ENCODE measurements at places on chromosomes 13 and 19. TPM values are rescaled to one million over a fixed set of nuclear protein-coding genes. Genes with fewer than 3 reads are reported as not detected.

The ZNF729 gene
- polyA plus RNA-seq, result not detected

DNA sequence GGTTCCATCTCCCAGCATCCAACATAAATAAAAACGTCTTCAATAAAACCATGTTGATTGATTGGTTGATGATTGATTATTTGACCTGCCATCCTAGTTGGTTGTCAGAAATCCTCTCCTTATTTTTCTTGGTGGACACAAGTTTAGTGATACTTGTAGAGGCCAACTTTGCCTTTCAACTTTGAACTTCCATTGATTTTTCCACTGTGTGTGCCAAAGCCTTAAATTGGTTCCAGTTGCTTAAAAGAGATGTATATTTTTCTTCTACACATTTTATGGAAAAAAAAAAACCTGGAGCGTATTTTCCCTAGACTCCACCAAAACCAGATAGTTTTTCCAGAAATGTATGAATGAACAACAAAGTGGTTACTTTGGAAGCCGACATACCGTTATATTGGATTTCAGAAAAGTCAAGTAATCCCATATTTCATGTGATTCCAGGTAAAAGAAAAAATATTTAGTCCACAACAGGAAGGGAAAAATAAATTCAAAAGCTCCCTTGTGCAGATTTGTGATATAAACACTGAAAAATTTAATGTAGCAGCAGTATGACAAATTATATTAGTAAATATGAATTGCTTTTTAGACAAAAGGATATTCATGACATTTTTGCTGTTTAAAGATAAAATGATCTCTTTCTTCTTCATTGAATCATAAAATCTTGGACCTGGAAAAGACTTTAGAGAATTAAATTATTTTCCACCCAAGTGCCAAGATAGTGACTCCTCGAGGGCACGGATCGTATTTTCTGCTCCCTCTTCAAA is 85.2 kb downstream of the MBNL2 start:
- peak overlapping the region; percentile 76 for H3K27ac ChIP-seq
- no peaks in the 10 kb centered on the region for H3K27me3 ChIP-seq
- H3K4me3 ChIP-seq, result no peak overlapping the region
- peaks cover 44% of the 10 kb centered on the region for H3K4me1 ChIP-seq
- no peaks in the 10 kb centered on the region for H3K36me3 ChIP-seq

The ZNF211 gene
- 7.1 TPM for polyA plus RNA-seq

DNA sequence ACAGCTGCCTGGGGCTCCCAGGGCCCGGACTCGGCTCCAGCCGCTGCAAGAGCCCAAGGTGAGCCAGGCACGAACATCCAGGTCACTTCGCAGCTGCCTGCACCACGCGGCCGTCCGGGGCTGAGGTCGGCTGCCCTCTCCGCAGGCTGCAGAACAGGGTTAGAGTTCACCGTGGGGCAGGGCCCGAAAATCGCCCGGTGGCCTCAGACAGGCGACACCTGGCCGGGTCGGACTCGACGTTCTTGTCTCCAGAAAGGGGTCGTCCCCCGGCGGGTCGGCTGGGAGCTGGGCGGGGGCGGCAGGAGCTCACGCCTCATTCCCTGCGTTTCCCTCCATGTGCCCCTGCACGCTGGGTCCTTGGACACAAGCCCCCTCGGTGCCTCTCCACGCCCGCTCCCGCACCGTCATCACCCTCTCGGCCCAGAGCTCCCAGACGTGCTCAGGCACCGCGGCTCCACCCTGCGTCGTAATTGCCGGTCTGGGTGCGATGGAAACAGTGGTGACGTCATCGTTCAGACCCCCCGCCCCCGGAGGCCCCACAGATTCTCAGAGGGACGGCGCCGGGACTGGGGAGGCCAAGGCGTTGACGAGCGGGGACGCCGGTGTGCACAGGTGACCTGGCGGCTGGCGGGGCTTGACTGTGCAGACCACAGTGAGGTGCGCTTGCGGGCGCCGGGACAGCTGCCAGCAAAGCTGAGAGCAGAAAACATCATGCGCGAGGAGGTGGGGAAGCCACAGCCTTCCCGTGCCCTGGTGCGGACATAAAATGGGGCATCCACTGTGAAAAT is 4.0 kb upstream of the GRIN3B start:
- peak; percentile 42 for DNase-seq
- peaks cover 8% of the 10 kb centered on the region for H3K4me1 ChIP-seq
- peak overlapping the region; percentile 10 for H3K4me3 ChIP-seq

The TYROBP gene
- 1,276 TPM for polyA plus RNA-seq

DNA sequence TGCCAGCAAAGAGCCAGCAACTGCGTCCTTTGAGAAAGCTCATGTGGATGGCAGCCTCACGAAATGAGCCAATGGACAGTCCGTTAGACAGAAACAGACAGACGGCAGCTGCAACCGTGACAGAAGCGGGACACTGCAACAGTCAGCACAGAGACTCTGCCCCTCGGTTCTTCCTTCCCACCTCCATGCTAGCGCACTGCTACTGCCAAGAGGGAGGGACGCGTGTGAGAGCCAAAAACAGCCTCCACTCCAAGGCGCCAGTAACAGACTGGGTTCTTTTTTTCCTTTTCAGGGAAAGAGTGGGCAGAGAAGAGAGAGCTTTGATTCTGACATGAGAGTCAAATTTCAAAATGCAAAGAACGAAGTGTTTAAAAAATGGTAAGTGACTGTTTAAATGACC is 77.5 kb downstream of the SERP2 start:
- no peaks in the 10 kb centered on the region for H3K27me3 ChIP-seq
- no peaks in the 10 kb centered on the region for H3K36me3 ChIP-seq
- H3K4me1 ChIP-seq, result no peaks in the 10 kb centered on the region
- no peak overlapping the region for H3K27ac ChIP-seq
- peak; percentile 88 for DNase-seq

GRCh38 chr13:109567315-109567714 is 219.1 kb downstream of the IRS2 start:
- H3K4me3 ChIP-seq, result no peak overlapping the region
- H3K27ac ChIP-seq, result no peak overlapping the region
- H3K27me3 ChIP-seq, result no peaks in the 10 kb centered on the region
- DNase-seq, result no peak

The SLC10A2 gene
- polyA plus RNA-seq, result not detected

- no peaks in the 10 kb centered on the region for H3K4me1 ChIP-seq
- no peak overlapping the region for H3K4me3 ChIP-seq
- no peak for DNase-seq
Observed at GRCh38 chr13:66576381-66576780, 653.8 kb downstream of the PCDH9 start.

DNA sequence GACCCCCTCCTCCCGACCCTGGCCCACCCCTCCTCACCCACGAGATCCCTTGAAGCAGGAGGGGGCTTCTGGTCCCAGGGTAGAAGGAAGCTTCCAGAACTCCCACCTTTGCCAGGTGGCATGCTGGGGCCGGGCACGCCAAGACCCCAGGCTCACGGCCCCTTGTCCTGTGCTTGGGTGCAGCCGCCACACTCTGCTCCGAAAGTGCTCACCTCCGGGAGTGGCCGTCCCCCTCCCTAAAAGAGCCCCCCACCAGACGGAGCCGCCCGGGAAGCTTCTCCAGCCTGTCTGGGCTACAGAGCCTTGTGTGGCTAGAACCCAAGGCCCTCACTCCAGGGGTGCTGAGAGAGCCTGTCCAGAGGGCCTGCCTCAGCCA is 1.8 kb upstream of the EFNA2 start:
- peaks cover 4% of the 10 kb centered on the region for H3K27me3 ChIP-seq
- no peak overlapping the region for H3K27ac ChIP-seq
- H3K4me3 ChIP-seq, result no peak overlapping the region
- H3K4me1 ChIP-seq, result no peaks in the 10 kb centered on the region
- H3K36me3 ChIP-seq, result no peaks in the 10 kb centered on the region

DNA sequence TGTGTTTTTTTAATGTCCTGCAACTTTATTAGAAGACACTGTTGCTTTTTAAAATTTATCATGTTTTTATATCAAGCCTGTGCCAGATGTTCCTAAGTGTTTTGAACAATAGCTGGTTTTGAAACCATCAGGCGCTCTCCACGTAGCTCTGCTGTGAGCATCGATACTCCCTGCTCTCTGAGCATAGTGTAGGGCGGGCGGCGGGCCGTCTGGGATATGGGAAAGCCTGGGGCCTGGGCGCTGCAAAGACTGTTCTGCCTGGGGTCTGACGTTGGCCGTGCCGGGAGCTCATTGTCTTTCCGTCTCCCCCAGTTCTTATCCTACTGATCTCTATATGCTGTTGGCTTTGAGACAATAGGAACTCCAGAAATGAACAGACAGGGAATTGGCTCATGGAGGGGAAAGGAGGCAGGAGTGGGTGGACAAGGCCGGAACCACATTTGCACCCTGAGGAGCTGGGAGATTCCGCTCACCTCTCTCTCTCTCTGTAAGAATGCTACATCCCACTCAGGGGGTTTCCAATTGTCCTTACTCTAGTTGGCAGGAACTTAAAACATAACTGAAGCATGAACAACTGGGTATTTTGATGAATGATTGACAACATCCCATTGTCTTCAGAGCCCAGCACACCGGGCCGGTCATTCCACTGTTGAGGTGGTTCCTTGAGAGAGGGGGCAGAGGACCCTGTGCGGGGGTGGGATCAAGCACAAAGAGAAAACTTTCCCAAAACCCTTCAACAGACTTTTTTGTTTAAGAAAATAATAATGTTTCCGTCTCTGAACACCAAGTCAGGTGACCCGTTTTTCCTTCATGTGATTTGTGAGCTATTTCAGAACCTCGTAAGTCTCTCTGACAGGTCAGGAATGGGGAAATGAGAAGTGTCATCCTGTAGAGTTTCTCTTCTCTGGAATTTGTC is 64.7 kb downstream of the COL4A2 start:
- H3K4me3 ChIP-seq, result no peak overlapping the region
- peak overlapping the region; percentile 35 for H3K27ac ChIP-seq
- H3K36me3 ChIP-seq, result peaks cover 2% of the 10 kb centered on the region
- no peaks in the 10 kb centered on the region for H3K27me3 ChIP-seq
- peaks cover 3% of the 10 kb centered on the region for H3K4me1 ChIP-seq

- no peaks in the 10 kb centered on the region for H3K36me3 ChIP-seq
- DNase-seq, result peak; percentile 10
Observed at GRCh38 chr19:28556371-28556770, 656.6 kb downstream of the UQCRFS1 start.

GRCh38 chr13:30362869-30363268 is 55.5 kb upstream of the KATNAL1 start:
- no peak overlapping the region for H3K27ac ChIP-seq
- no peak overlapping the region for H3K4me3 ChIP-seq
- H3K27me3 ChIP-seq, result no peaks in the 10 kb centered on the region
- no peaks in the 10 kb centered on the region for H3K4me1 ChIP-seq
- H3K36me3 ChIP-seq, result no peaks in the 10 kb centered on the region

The ERICH6B gene
- polyA plus RNA-seq, result not detected

The GIPR gene
- 2.2 TPM for polyA plus RNA-seq

The MPHOSPH8 gene
- polyA plus RNA-seq, result 35.0 TPM

All from lung (tissue), 17 donors.